ENCODE measurements at places on chromosomes 6 and 20.
A peak's percentile ranks its signal among the peaks of the same experiment; 100 is the strongest.

DNA sequence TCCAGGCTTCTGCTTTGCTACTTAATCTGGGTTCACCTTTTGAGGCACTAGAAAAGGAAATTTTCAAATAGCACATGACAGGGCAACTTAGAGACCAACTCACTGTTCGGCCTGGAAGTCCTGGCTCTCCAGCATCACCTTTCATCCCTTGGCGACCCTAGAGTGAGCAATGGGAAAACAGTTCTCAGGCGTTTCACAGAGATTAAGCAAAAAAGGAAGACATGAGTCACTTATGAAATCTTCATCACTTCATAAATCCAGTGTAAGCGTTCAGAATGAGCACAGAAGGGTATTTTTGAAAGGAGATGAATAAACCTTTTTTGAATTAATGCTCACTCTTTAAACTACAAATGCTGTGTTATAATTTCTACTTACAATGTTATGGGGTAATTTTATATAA is 104.0 kb downstream of the COL12A1 start:
- no peak for DNase-seq

GRCh38 chr20:60999250-60999649 is 252.8 kb upstream of the CDH4 start:
- no peak for DNase-seq

- no peak for DNase-seq
Observed at GRCh38 chr20:41903586-41903985, 285.4 kb upstream of the CHD6 start.

GRCh38 chr20:59356662-59357165 is 56.3 kb downstream of the EDN3 start:
- DNase-seq, result no peak

GRCh38 chr20:51206032-51206662 is 183.2 kb upstream of the KCNG1 start:
- DNase-seq, result no peak

DNA sequence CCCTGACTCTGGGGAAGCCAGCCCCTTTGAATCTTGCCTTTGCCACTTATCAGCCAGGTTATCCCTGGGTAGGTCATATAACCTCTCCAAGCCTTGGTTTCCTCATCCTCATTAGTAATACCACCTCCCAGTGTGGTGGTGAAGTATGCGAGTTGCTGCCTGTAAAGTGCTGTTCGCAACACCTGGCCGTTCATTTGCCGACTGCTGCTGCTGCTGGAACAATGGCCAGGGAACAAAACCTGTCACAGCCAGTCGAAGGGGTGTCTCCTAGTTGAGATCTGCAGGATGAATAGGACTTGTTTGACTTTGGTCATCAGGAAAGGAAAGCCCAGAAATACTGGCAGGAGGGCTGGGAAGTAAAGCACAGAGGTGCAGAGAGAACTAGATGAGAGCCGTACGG is 6.1 kb downstream of the MANBAL start:
- DNase-seq, result no peak

DNA sequence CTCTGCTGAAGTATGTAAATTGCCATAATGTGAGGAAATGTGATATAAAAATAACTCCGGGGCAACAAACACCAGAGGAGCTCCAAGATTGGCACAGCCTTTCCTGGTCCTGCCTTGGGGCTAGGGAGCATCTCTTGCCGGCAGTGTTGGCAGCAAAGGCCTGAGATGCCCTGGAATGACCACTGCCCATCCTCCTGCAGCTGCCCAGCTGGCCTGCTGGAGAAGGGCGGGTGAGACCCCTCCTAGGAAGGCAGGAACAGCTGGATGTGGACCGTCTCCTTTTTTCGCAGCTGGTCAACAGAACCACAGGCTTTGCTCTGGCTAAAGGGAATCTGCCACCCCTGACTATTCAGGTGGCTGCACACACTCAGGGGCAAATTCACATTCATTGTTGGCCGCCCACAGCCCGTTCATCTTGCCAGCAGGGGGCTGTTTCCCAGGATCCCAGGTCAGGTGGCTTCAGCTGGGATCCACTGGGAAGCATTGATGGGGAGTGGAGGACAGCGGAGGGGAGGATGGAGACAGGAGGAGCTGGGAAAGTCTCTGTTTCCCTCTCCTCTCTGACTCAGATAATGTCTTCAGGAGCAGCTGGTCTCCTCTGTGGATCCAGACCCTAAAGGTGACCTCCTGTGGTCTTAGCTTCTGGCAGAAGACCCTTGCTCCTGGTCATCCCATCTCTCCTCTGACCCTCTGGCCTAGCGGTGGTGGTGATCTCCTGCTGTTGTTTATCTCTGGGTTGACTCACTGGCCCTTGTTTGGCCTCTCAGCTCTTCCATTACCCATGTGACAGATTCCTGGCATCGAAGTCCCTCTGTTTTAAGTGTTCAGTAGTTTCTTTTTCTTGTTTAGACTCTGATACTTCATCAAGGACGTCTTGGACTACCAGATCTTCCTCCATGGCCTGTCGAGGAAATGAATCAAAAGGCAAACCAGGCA is 336.7 kb downstream of the DHX35 start:
- DNase-seq, result no peak

- DNase-seq, result no peak
Observed at GRCh38 chr20:32168184-32168910, 39.2 kb downstream of the PLAGL2 start.

DNA sequence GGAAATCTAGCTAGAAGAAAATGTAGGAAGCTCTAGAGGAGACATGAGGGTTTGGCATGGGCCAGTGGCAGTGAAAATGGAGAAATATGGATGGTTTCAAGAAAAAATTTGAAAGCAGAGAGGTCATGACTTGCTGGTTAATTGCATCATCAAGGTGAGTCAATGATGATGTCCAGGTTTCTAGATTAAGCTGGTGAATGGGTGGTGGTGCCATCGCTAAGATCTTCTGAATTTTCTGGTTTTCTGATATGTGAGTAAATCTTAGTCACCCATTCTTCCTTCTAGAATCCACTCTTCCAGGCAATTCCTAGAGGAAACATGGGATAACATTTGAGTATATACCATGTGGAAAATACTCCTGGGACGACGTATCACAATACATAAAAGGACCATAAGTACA is 25.0 kb downstream of the SH3BGRL2 start:
- no peak for DNase-seq

GRCh38 chr20:58650181-58650775 is 805 bp upstream of the STX16 start:
- peak; percentile 76 for DNase-seq

GRCh38 chr6:29584821-29585220 is at the start of gene OR2H2:
Gene OR2H2 (plus strand): TSS chr6:29585121. CDS start chr6:29587945, 2,824 bp downstream.
- DNase-seq, result no peak

GRCh38 chr6:127690588-127690987 is 113.6 kb downstream of the C6orf58 start:
- DNase-seq, result no peak

DNA sequence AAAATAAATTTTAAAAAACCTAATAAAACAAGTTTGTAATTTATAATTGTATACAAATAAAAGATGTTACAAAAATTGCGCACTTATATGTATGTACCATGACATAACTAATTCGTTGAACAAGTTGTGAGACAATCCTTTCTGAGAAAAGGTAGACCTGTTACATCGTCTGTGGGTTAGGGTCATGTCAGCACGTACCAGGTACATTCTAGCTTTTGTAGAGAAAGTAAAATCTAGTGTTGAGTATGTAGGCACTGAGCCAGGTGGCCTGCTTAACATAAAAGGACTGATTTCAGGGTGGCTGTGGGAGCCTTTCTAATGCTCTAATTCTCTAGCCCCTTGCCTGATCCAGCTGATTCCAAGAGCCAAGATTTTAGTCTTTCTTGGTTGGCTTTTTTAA is 10.4 kb downstream of the RPL7L1 start:
- no peak for DNase-seq

GRCh38 chr6:2054516-2055067 is 190.8 kb downstream of the GMDS start:
- no peak for DNase-seq

DNA sequence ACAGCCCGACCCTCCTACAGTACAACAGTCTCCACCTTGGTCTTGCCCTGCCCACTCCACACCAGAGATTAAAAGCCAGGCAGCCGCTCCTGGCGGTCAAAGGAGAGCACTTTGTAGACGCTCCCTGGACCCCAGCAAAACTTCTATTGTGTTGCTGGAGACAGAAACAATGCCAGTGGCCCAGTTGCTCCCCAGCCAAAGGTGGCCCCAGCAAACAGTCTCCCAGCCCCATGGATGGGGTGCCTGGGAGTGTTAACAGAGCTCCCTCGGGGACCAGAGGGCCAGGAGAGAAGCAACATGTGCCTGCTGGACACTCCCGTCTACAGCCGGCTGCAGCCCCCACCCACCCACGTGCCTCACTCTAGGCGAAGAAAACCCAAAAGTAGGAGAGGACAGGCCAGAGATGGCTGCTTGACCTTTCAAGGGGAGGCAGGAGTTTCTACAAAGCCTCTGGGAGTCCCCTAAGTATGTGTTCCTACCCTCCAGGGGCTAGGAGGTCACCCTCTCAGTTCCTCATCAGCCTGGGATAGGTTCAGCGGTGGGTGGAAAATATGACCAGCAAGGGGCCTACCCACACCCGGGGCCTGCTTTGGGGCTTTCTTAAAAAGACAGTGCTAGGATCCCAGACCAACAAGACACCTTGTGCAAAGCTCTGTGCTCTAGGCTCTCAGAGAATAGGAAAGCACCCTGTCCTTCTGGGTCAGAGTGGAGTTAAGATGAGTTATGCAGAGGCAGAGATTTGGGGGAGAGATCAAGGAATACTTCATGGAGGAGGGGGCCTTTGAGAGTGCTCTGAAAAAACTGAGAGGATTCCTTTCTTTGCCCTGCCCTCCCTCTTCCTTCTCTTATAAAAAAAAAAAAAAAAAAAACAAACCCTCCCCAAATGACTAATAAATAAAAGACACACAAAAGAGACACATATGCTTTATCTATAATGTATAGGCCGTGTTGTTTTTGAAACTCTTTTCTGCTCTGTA is 19.0 kb upstream of the PREX1 start:
- DNase-seq, result no peak

GRCh38 chr6:2216794-2217383 is 28.5 kb downstream of the GMDS start:
- peak; percentile 63 for DNase-seq

DNA sequence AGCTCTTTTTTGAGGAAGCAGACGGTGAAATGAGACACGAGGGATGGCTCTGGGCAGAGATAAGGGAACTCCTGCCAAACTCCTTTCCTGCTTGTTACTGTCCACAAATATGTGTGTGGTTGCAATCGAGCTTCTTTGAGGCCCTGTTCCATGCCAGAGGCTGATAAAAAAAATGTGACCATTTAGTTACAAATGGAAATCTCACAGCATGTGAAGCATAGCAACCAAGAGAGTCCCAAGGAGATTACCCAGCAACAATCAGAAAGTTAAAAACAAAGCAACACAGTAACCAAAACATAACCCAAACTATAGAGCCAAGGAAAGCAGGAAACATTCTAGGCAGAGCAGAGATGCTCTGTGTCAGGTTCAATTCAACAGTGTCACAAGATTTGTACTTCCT is 35.4 kb upstream of the HMGN3 start:
- DNase-seq, result no peak

DNA sequence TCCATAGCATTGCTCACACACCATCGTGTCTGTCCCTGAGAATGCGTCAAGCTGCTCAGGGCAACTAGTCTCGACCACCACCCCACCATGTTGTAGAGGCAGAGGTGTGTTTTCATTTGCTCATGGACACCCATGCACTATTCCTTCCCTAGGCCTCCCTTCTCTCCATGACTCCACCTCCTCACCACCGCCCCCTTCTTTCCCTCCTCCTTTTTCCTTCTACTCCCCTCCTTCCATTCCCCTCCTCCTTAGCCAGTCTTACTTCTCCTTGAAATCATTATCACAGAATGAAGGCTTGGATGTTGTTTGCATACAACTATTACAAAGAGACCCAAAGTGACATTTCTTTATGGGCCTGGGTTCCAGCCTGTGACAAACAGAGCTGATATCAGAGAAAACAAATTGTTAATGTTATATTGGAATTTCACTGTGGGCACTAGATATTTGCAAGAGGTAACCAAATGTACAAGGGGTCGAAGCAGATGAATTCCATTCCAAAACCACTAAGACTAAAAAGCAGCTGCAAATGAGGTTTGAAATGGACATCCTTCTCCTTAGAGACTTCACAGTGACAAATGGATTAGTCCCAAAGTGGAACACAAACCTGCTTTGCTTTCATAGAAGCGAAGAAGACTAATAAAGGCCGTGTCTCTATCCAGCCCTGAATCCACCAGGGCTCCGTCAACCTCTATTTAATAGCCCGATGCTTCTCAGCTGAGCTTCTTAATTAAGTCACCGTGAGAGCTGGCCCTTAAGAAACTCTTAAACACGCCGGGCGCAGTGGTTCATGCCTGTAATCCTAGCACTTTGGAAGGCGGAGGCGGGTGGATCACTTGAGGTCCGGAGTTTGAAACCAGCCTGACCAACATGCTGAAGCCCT is 275.8 kb upstream of the SULF2 start:
- DNase-seq, result no peak

DNA sequence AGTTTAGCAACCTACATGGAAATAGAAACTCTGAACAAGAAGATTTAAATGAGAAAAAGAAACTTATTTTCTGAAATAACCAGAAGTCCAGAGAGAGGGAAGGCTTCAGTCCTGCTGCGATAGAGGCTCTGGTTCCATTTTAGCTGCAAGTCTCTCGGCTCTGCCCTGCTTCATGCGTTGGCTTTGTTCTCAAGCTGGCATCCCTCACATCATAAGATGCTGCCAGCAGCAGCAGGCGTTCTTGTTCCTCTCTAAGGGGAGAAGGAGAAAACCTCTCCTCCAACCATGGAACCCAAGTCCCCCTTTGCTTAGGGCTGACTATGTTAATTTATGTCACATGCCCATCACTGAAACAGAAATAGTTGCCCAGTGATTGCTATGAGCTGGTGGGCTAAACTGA is 46.4 kb upstream of the PMEPA1 start:
- DNase-seq, result no peak

DNA sequence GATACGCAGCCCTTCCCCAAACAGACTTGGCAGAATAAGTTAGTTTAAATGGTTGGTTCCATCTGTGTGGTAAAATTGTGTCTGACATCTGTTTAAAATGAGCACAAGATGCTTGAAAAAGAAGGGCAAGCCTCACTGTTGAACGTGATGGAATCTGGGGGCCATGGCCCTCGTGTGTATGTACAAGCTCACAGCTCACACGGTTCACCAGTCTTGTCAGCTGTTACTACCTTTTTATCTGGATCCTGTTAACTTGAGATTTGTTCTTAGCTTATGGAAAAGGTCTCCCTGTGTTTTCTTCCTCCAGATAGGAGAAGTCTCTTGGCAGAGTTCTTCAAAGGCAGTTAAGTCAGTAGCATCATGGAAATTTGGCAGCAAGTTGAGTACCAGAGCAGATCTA is 270.6 kb downstream of the KHDC1L start:
- DNase-seq, result no peak

- DNase-seq, result no peak
Observed at GRCh38 chr6:130029163-130029562, 10.8 kb downstream of the L3MBTL3 start.

GRCh38 chr20:24678351-24679106 is 209.1 kb downstream of the SYNDIG1 start:
- DNase-seq, result no peak

Data from Right ventricle myocardium inferior (tissue), 1 donor.